ENCODE measurements at places on chromosomes 7 and 10.
A peak's percentile ranks its signal among the peaks of the same experiment; 100 is the strongest.

DNA sequence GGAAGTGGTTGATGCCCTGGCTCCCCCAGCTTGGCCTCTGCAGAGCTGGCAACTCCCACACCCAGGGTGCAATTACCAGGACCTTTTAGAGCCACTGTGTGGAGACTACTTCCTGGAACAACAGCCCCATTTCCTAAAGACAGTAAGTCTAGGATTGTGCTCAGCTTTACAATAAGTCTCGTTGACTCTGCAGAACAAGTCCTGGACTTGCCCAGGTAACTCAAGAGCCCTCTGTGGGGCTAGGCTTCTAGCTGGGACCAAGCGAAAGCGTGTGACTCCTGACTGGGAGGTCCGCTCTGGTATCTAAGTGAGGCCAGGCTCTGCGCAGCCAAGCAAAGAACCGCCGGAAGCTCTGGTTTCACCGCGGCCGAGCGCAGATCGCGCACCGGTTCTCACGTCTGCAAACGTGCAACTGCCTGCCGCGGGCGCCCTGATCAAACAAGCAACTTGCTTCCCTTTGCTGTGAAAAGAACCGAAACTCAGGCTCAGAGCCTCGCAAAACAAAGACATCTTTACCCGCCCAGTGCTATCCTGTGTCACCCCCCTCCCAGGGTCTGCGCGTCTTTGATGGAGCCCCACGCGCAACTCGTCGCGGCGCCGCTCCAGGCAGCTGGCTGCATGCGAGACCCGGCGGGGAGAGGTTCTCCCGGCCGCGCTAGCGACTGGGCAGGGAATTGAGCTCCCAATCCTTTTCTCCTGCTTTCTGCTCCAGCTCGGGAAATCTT, 4.4 kb upstream of the PDLIM1 start:
- peak; percentile 57 for DNase-seq

- no peak for DNase-seq
Measured at GRCh38 chr7:100413346-100413745, 15.2 kb downstream of the ZCWPW1 start.

- DNase-seq: no peak
Measured at GRCh38 chr7:83276250-83276649, 113.6 kb upstream of the PCLO start.

DNA sequence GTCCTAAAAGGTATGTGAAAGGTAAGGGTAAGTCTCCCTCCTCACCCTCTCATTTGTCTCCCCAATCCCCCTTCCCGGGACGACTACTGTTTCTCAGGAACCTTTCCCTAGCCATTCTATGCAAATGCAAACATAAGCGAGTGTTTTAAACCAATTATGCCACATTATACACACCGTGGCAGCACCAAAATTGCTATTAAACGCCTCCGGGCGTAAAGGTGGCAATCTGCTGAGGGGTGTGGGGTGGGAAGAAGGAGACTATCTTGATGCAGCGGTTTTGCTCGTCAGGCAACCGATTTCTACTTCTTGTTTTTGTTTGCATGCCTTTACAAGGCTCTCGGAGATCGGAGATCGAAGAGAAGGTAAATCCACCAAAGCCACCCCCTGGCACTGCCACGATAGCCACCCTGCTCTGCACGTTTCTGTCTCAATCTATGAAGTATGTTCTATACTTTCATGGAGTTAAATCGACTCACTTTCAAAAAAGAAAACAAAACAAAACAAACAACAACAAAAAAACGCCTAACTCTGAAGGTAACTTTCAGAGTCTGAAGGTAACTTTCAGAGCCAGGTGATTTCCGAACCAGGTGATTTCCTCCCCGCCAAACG, 46.0 kb upstream of the CDK1 start:
- DNase-seq: peak; percentile 32

DNA sequence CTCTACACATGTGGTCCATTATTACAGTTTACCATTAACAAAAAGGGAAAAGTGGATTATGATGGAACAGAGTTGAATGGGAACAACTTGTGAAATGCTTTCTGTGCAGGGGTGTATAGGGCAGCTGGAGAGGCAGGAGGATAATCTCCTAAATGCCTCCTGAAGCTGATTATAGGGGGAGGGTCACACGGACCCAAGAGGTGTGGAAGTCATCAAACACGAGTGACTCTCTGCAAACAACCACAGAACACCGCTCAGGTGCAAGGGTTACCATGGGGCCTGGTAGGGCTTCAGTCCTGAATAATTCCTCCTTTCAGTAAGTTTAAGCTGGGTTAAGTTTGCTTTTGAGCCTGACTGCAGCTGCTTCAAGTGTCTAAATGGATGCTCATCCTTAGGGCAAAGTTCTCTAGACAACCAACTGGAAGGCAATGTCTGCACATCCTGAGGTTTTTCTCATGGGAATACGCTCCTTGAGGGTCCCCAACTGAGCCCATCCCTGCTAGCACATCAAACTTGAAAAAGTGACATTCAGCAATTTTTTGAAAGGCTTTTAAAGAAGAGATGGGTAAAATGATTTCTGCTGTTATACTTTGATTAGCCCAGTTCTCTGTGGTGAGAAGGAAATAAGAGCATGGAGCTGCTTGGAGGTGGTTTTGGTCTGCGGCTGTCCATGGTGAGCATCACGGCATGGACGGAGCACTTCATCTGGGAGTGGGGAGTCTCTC, 1.9 kb downstream of the PDE6C start:
- no peak for DNase-seq

- no peak for DNase-seq
Measured at GRCh38 chr10:36425131-36425797, 700.1 kb upstream of the ANKRD30A start.

DNA sequence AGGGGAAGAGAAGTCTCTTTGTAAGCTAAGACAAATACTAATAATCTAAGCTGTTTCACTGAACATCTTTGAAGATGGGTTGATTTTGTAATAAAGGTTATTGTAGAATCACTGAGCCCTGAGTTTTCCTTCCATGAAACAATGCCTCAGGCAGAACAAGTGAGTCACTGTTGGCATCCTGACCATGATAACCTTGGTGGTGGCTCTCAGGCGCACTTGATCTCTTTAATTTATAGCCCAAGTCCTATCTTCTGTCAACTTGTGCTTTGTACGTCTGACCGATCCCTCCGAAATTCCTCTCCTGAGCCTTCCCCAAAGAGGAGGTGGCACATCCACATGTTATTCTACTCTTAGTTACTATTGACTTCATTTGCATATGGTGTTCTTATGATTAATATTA, 812.9 kb downstream of the REEP3 start:
- no peak for DNase-seq

- no peak for DNase-seq
Measured at GRCh38 chr7:16970732-16971482, 89.1 kb upstream of the AGR3 start.

GRCh38 chr10:93501650-93502049, 5.2 kb downstream of the CEP55 start:
- no peak for DNase-seq

GRCh38 chr7:81810476-81811155, 40.8 kb upstream of the HGF start:
- DNase-seq: no peak

DNA sequence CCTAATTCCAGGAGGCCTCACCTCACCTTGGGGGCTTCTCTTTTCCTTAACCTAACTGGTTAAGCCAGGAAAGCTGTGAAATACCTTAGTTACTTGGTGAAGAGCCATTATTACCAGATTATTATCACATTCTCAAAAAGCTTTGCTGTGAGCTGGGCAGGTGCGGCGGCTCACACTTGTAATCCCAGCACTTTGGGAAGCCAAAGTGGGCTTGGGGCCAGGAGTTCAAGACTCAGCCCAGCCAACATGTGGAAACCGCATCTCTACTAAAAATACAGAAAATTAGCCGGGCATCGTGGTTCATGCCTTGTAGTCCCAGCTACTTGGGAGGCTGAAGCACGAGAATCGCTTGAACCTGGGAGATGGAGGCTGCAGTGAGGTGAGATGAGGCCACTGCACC, 102.4 kb upstream of the KLF6 start:
- no peak for DNase-seq

DNA sequence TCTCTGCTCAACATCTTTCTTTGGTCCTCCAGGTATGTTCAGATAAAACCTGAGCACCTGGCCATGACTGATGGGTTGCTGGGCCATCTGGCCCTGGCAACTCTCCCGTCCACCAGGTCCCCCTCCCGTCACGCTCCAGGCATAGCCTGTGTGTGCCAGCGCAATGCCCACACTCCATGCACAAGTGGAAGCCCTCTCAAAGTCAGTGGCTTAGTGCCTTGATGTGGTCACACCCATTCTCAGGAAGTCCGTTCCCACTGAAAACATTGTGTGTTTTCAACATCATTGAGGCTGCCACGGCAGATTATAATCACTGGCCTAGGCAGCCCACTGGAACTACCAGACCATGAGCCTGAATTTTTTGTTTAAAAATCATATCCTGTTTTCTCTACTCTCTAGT, 170.6 kb upstream of the LANCL2 start:
- DNase-seq: no peak

DNA sequence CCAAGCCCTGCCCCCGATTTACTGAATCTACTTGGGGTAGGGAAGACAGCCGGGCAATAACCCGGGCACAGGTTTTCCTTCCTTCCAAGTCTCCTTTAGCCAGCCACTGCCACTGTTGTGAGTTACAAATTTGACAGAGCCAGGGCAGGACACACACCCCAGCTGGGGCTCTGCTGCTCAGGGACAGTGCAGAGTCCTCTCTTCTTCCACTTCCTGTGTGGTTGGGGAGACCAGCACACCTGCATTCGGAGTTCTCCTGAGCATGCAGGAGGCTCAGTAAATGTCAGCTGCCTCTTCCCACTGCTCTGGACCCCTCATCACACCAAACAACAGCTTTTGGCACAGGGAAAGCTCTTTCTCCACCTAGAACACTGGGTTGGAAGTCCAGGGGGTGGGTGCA, 21.3 kb downstream of the CHST15 start:
- DNase-seq: no peak

DNA sequence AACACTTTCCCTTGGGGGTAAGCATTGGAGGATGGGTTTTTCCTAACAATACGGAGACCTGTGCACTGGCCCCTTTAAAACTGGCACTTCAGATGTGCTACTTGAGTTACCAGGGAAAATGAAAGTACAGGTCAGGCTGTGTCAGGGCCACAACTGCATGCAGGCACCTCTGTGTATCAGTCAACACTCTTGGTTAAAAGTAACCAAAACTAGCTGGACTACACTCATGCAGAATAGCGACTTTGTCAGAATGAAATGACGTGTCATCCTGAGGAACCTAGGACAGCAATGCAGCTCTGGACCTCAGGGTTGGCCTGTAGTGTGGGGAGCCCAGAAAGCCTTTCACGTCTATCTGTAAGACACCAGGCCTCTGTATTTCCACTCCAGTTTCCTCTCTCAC, 33.8 kb upstream of the SMKR1 start:
- DNase-seq: no peak

- DNase-seq: no peak
Measured at GRCh38 chr10:99917963-99918825, 91.6 kb downstream of the DNMBP start.

DNA sequence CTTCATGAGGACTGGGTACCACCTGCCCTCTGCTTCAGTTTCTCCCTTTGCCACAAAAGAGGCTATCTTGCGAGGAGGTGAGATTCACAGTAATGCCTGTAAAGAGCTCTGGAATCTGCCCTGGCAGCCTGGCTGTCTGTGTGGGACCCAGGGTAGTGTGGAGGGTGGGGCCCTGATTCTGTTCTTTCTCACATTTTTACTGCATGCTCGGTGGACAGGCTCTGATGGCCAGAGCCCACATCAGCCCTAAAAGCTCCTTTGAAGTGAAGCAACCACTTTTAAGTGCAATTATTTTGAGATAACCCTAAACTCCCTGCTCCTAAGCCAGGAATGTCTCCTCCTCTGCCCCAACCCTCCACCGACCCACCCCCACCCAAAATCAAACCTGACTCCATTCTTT, 92.1 kb upstream of the PODXL start:
- DNase-seq: no peak

GRCh38 chr7:146876411-146876810, 759.8 kb downstream of the CNTNAP2 start:
- no peak for DNase-seq

DNA sequence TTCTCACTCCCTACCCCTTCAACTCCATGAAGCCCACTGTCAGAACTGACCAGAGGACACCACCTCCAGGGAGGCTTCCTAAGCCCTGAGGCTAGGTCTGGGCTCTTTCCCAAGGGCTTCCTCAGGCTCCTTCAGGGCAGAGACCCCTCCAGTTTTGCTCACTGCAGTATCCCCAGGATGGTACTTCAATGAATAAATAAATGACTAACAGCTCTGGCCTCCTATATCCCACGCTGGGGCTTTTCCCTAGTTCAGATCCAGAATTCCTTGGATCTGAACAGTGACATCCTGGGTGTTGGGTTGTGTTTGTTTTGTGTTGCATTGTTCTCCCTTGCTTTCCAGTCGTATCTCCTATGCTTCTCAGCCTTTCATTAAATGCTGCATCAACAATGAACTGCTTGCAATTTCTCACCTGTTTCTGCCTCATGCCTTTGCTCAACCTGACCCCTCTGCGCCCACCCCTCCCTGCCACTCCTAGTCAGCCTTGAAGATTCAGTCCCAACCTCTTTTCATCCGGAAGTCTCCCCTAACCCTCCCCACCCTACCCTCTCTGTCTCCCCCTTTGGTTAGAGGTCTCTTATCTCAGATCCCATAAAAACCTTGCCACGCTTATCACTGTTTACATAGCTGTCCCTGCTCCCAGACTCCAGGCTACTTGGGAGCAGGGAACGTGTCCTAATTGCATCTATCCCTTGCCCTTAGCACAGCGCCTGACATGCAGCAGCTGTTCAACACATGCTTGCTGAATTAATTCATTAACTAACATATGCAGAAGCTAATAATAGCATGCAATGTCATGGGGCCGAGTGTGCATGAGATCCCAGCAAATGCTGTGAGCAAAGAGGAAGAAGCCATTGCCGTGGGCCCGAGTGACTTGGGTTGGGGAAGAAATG, 41.7 kb downstream of the PPP1R3C start:
- no peak for DNase-seq

DNA sequence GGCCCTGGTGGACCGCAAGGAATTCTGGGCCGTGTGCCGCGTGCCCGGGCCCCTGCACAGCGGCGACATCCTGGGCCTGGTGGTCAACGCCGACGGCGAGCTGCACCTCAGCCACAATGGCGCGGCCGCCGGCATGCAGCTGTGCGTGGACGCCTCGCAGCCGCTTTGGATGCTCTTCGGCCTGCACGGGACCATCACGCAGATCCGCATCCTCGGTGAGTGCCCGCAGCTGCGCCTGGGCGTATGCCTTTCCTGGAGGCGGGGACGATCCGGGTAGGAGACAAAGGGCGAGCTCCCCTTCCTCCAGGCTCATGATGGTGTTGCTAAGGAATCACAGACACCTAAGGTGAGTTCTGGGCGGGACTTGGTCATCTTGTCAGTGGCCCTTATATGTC, 91.5 kb downstream of the NEURL1 start:
- no peak for DNase-seq

DNA sequence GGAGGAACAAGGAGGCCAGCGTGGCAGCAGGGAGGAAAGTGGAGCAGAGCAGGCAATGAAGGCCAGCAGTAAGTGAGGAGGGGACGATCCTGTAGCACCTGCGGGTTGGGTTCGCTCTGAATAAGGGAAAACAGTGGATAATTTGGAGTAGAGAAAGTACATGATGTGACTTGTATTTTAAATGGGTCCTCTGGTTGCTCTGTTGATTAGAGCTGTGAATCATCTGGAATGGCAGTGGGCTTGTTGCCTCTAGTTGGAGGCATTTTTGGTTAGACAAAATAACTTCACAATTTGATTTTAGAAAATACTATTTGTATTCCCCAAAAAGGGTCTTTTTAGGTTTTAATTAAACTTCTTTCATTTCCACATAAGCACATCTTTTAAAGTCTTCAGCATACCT, 277.4 kb downstream of the ARL4A start:
- no peak for DNase-seq

- DNase-seq: no peak
Measured at GRCh38 chr10:85888004-85888403, 478.6 kb downstream of the GRID1 start.

- no peak for DNase-seq
Measured at GRCh38 chr7:127766831-127767459, 115.0 kb downstream of the SND1 start.
